ENCODE measurements at places on chromosomes 7 and 10.
A peak's percentile ranks its signal among the peaks of the same experiment; 100 is the strongest.

GRCh38 chr10:127117125-127117524 lies 79.3 kb downstream of the INSYN2A start:
- no peak for DNase-seq

DNA sequence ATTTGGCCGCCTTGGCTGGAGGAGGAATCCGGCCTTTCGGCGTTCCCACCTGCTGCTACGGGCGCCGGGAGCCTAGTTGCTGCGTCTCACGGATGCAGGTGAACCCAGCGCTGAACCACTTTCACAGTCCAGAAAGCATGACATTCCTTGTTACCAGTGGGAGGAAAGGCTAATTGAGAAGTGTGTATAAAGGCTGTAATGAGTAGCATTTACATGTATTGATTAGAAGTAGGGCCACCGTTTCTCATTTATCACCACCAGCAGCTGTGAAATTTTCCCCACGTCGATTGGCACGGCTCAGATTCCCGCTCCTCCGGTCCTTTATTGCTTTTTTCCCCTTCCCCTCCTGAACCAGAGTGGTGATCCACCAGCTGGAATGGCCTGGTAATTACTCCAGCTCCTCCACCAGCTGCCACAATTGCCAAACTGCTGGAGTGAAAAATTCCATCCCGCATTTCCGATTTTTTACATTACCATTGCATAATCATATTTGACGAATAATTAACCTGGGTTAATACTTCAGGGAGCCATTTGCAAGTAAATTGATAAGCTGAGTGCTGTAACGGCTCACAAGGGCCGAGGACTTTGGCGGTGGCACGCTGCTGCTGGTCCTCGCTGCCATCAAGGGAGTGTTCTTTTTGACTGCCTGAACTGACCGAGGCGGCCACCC lies 153.3 kb downstream of the POU6F2 start:
- DNase-seq = peak; percentile 79

GRCh38 chr7:102079140-102080018 lies 207.3 kb upstream of the SH2B2 start:
- DNase-seq = no peak

- no peak for DNase-seq
Measured at GRCh38 chr10:82850191-82850590, 975.2 kb downstream of the NRG3 start.

DNA sequence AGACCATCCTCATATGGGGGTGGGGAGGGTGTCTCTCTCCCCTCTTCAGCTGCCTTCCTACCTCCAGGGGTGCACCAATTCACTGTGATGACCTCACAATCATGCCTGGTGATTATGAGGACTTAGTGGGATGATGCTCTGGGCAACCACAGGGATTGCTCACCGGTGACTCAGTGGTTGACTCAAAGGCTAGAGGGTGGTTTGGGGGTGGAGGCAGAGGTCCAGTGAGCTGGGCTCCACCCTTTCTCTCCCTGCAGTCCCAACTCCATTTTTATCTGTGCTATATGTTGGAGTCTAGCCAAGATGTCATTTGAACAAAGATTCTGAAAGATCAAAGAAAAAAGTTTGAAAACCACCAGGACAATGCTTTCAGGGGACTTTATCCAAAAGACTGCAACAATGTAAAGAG lies 286.9 kb downstream of the KCNMA1 start:
- DNase-seq = no peak

DNA sequence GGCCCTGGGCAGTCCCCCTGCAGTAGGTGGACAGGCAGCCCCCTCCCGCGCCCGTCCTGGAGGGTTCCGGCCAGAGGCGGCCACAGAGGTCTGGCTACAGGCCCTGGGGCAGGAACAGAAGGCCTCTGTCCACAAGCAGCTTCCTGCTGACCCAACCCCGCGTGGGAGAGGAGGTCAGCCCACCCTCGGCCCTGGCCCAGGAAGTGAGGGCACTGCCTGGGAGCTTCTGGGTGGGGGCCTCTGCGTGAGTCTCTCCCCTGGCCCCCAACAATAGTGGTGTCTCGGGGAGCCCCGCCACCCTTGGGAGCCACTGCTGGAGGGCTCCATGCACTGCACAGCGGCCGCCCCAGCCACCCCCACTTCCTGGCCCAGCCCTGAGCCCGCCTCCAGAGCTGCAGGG lies 4.7 kb downstream of the MICALL2 start:
- no peak for DNase-seq

All from NCI-H187 (cell line).